Urinary bladder (tissue), 4 donors: ENCODE measurements at places on chromosomes 7 and 10. TPM values are rescaled to one million over a fixed set of nuclear protein-coding genes. Genes with fewer than 3 reads are reported as not detected.

The SFRP5 gene
- 1.1 TPM for total RNA-seq

The GAD2 gene
- total RNA-seq = 0.11 TPM

The ACBD7 gene
- total RNA-seq = 5.2 TPM

The EZH2 gene
- total RNA-seq = 20.0 TPM

The TEX36 gene
- not detected for total RNA-seq

The PNLIPRP1 gene
- not detected for total RNA-seq

The KCNIP2 gene
- total RNA-seq = 2.4 TPM

The AOC1 gene
- 0.32 TPM for total RNA-seq

The MGMT gene
- 28.5 TPM for total RNA-seq

The VOPP1 gene
- 34.1 TPM for total RNA-seq

The SORCS1 gene
- 14.8 TPM for total RNA-seq

The SFTPA1 gene
- total RNA-seq = not detected

The HACD1 gene
- 37.7 TPM for total RNA-seq

The SEM1 gene
- 52.2 TPM for total RNA-seq

The TMEM196 gene
- 1.0 TPM for total RNA-seq

The CNPY1 gene
- total RNA-seq = 0.32 TPM

The ACTR3C gene
- total RNA-seq = 6.5 TPM
